ENCODE measurements at places on chromosomes 4 and X.
A peak's percentile ranks its signal among the peaks of the same experiment; 100 is the strongest.

- DNase-seq: no peak
Observed at GRCh38 chr4:168931215-168931650, 78.8 kb downstream of the CBR4 start.

- peak; percentile 77 for DNase-seq
Observed at GRCh38 chr4:17189401-17189720, 290.9 kb upstream of the LDB2 start.

DNA sequence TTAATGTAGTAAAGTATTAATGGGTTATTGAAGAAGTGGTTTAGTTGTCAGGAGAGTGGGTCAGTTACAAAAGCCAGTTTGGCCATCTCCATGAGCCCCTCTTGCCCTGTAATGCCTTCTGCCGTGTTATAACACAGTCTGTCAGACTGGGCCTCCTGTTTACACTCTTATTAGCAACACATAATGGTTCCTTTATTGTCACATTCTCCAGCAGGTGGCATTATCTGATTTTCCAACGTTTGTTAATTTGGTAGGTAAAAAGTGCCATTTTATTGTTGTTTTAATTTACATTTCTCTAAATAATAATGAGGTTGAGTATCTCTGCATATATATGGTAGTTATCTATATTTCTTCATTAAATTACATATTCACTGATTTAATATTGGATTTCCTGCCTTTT lies 560.8 kb downstream of the FGF13 start:
- no peak for DNase-seq

DNA sequence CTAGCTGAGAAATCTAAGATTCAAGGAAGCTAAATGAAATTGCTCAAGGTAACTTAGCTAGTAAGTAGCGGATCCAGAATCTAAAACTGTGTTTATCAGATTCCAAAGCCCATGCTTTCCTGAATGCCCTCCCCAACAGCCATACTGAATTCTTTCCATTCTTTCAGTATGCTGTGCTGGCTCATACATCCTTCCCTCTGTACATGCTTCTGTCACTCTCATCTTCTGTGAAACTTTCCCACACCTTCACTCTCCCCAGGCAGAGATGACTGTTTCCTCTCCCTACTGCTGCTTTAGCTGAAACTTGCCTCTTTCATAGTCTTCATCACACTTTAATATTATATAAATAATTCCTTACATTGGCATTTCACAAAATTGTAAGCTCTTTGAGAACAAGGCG lies 39.3 kb upstream of the SMARCAD1 start:
- DNase-seq: no peak

- DNase-seq: no peak
Observed at GRCh38 chr4:174540175-174540574, 17.9 kb upstream of the HPGD start.

DNA sequence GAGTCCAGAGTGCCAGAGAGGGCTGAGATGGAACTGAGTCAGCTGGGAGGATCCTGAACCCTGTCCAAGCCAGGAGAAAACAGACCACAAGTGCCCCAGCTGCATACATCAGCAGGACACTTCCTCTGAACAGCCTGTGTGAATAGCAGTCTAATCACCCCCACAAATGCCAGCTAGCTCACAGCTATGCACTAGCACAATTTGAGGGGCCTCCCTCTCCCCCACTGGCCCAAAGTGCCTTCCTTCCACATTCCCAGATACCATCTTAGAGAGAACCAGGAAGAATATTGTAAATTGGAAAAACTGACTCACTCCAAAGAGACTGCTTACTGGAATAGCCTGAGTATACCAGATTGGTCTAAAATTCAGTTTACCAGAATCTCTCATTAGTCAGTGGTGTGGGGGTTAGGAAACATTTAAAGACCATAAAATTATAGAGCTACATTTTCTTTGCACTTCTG lies 292.6 kb upstream of the KLF3 start:
- DNase-seq: peak; percentile 89

DNA sequence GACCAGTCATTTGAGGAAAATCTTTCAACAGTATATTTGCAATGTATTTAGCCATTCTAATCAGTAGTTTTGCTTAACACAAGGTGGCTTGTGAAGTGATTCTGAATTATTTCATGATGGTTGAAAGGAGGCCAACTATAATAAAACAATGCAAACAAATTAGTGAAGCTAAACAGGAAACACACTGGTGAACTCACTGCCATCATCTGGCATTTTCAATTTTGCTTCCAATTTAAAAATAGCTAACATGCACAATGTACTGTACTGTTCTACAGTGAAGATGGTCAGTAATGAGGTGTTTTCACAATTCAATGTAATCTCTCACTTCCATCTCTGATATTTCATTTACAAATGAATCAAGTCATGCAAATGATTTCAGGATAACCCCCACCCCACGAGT lies 31.1 kb downstream of the PGRMC2 start:
- DNase-seq: no peak

GRCh38 chr4:112832493-112832892 lies 195.6 kb downstream of the LARP7 start:
- DNase-seq: no peak

DNA sequence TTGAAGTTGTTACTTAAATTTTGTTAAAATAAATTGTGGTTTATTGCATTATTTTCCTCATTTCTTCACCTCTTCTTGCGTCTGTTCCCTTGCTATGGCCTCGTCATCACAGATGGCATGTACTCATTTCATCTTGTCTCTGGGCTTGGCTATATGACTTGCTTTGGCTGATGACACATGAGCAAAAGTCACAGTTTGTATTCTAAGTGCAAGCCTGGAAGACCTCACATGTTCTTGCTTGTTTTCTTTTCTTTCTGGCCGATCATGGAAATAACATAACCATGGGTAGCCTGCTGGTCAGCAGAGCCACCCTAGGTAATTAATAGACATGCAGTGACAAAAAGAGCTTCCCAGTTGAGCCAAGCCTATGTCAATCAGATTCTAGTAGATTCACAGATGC lies 527.9 kb downstream of the SPRY1 start:
- DNase-seq: peak; percentile 22

- peak; percentile 76 for DNase-seq
Observed at GRCh38 chr4:23135792-23136645, 443.3 kb downstream of the GBA3 start.

GRCh38 chr4:147842573-147842972 lies 110.7 kb downstream of the ARHGAP10 start:
- DNase-seq: peak; percentile 57
